ENCODE measurements at places on chromosomes 16 and 17.

- no peak for DNase-seq
Observed at GRCh38 chr17:82666931-82667667, 18.9 kb upstream of the WDR45B start.

GRCh38 chr17:69282002-69282401 lies 44.9 kb downstream of the ABCA5 start:
- DNase-seq = no peak

GRCh38 chr17:55314061-55314783 lies 49.5 kb downstream of the HLF start:
- DNase-seq = no peak

GRCh38 chr17:57517632-57518456 lies 227.3 kb downstream of the CCDC182 start:
- DNase-seq = no peak

Measured in activated CD4-positive, alpha-beta T cell treated with anti-CD3 and anti-CD28 coated beads, Interleukin-2, Interleukin-4, amounts not matched to agents 100 ng/mL and 50 ng/mL, durations not matched to agents 16 hours and 8 hours (primary cell).